ENCODE measurements at places on chromosomes 5 and 9.

GRCh38 chr5:127026166-127026565, 4.2 kb downstream of the MARCHF3 start:
- DNase-seq: no peak

DNA sequence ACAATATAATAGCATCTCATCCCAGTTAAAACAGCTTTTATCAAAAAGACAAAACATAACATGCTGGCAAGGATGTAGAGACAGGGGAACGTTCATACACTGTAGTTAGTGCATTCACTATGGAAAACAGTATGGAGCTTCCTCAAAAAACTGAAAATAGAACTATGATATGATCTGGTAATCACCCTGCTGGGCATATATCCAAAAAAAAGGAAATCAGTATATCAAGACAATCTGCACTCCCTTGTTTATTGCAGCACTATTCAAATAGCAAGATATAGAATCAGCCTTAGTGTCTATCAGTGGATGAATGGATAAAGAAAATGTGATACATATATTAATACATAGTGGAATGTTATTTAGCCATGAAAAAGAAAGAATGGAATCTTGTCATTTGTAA, 88.5 kb downstream of the PBX3 start:
- DNase-seq: no peak

GRCh38 chr9:129102791-129103594, 7.6 kb downstream of the CRAT start:
- DNase-seq: peak; percentile 68

GRCh38 chr5:111742177-111742994, 14.6 kb downstream of the NREP start:
- peak; percentile 87 for DNase-seq

GRCh38 chr9:79264041-79264440, 307.7 kb upstream of the TLE4 start:
- DNase-seq: peak; percentile 4

GRCh38 chr5:138138949-138139780, at the start of gene NME5:
TSS of gene NME5 (minus strand) at chr5:138139428. CDS start at chr5:138138780, 648 bp downstream.
- no peak for DNase-seq

DNA sequence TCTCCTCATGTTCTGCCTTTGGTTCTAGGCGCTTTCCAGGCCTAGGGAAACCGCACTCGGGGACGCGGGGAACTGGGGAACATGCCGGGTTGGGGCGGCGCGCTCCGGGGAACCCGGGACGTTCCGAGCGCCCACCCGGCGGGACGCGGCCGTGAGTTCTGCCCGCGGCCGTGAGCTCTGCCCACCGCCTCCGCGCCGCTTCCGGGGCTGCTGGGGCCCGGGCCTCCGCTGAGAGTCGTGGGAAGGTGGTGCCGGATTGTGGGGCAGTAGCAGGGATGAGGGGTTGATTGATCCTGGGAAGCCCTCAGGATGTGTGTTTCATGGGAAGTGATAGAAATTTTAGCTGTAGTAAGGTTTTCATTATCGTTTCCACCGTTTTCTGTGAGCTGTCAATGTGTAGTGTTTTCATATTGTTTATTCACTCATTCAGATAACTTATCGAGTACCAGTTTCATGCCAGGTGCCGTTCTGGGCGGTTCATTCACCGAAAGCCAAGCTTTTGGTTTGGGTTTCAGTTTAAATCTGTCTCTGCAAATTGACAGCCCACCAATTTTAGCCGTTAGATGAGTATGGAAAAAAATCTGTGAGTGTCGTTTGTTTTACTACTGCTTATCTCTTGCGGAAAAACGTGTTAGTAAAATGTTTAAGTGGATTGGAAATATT, 657 bp downstream of the MTRR start:
- DNase-seq: peak; percentile 69

GRCh38 chr5:41918105-41918504, 7.0 kb upstream of the FBXO4 start:
- DNase-seq: no peak

DNA sequence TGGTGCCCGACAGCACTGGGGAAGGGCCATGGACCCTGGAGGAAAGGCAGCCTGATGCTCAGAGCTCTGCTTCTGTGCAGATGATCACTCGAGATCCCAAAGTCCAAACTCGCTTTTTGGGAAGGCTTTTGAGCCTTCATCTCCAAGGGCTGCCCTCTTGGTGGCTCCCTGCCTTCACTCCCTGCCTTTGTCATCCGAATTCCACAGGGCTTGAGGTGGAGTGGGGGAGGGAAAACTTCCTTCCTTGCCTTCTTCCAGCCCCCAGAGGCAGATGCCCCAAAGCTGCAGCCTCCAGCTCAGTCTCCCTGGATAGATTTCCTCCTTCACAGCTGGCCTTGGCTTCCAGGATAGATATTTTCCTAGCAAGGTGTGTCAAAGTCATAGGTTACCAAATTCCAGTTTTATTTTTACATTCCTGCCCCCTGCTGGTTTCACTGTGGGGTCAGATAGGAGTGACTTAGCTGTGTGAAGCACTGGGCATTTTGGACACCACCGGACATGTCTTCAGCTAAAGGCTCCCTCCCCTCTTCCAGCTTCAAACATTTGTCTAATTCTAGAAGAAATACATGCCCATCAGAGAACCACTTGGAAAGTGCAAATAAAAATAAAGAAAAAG, 268.2 kb downstream of the HSPA4 start:
- no peak for DNase-seq

- no peak for DNase-seq
Observed at GRCh38 chr5:40594811-40595210, 84.9 kb upstream of the PTGER4 start.

DNA sequence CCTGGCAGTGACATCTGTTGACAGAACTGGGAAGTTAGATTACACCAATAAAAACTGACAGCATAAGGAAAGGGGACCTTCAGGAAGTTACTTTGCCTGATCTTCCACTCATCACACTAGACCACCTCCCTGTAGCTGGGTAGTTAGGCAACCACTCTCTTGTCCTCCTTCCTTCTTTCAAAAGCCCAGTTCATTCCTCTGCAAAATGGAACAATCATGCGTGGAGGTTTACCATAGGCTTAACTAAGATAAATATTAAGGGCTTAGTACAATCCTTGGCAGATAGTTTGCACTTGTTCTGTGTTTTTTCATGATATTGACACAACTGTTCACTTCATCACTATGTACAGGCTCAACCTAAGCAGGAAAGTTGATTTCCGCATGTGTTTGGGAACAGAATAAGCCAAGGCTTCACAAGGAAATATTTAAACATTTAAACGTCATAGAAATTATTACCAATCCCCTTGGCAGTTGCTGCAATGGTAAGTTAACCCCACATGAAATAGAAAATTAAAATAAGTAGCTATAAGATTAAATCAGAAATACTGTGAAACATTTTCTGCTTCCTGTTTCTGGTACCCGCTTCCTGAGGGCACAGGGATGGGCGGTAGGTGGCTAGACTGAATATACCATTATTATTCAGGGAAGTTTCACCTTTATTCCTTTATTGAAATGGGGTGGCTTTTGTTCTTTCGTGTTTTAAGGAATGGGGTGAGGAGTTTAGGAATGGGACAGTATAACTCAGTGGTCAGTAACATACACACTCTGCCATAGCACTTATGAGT, 9.9 kb upstream of the PTGER4 start:
- no peak for DNase-seq

DNA sequence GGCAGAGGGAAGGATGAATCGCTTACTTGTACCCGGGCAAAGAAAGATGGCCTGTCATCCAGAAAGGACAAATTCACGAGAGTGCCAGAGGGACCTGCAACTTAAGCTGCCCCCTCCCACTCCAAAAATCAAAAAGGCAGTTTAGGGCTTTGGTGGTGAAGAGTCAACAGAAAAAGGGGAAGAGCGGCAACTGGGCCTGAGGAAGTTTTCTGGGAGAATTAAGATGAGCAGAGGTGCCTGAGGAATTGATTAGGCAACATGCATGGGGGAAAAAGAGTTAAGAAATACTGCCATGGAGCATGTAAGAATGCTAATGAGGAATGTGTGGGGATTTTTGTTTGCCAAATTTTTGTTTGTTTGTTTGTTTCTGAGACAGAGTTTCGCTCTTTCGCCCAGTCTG, 1.8 kb upstream of the ACTL7B start:
- no peak for DNase-seq

- peak; percentile 88 for DNase-seq
Observed at GRCh38 chr5:109865637-109866036, 175.9 kb downstream of the MAN2A1 start.

DNA sequence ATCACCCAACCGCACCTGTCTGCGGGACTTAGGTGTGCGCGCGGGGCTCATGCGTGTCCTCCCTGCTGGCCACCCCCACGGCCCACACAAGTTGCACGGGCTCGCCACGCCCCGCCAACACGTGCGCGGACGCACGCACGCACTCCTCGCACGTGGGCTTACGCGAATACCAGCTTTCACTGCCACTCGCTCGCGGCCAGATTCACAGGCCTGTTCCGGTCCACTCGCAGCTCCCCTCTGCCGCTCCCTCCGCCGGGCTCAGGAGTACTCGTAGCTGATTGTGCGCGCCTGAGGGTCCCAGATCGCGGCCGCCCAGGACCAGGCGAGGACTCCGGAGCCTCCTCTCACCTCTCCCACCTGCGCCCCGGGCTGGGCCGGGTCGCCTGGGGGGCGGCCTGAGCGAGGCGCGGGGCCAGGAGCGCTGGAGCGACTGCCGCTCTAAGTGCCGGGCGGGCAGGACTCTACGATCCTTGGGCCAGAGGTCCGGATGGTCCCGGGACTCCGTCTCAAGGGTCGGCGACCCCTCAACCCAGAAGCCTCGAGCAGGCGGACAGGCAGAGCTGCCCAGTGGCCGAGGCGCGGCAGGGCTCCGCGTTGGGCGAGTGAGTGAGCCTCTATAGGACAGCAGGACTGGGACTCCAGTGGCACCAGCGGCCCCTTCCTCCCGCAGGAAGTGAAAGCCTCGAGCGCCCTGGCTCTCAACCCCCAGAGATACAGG, 3.4 kb downstream of the PCDHGC5 start:
- DNase-seq: no peak

- no peak for DNase-seq
Observed at GRCh38 chr5:5217371-5217770, 77.2 kb downstream of the ADAMTS16 start.

DNA sequence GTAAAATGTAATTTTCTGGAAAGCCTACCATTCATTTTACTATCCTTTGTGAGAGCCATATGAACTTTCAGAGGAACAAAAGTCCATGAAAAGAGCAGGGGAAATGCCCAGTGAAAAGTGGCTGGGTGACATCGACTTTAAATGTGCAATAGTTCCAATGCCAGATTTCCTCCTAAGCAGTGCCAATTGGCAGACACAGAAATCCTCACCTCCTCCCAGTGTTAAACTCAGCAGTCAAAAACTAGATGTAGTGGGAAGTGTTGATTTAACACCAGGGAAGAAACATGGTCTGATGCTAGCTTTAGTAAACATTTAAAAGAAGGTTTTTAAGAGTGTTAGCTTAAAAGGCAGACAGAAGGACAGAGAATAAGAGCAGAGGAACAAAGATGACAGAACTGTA, 2055.2 kb downstream of the MAT2B start:
- no peak for DNase-seq

GRCh38 chr9:92482329-92482728, at the start of gene ASPN:
TSS of gene ASPN (minus strand) at chr9:92482506.
- DNase-seq: peak; percentile 77

DNA sequence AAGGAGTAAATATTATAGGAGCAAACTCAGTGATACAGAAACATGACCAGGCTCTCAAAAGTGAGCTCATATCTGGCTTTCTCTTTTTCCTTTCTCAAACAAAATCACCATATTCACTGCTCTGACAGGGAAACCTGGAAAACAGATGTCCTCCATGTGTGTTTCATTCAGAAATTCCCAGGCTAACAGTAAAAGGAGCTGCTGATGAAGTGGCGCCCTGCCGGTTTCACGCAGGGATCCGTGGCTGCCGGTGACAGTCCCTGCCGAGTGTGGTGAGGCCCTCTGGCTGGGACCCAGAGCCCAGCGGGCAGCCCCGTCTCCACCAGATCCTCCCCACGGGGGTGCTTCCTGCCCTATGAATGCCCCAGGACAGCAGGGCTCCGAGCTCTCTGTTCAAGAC, 208.1 kb downstream of the GNA14 start:
- DNase-seq: peak; percentile 64

DNA sequence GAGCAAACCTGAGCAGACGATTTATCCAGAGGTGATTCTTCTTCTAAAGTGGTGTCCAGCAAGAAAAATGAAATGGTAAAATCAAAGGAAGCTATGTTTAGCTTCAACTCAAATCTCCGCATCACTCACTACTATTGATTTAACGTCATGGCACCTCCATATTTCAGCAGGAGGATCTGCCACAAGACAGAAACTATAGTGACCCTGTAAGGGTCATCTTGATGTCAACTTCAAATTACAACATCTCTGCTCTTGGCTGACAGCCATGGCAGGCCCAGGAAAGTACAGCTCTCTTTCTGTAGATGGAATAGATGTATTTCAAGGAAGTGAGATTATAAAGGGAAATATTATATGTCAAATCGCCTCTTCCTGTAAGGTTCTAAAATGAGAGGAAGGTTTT, 10.1 kb upstream of the EFNA5 start:
- no peak for DNase-seq

- no peak for DNase-seq
Observed at GRCh38 chr9:14159440-14160216, 154.3 kb downstream of the NFIB start.

DNA sequence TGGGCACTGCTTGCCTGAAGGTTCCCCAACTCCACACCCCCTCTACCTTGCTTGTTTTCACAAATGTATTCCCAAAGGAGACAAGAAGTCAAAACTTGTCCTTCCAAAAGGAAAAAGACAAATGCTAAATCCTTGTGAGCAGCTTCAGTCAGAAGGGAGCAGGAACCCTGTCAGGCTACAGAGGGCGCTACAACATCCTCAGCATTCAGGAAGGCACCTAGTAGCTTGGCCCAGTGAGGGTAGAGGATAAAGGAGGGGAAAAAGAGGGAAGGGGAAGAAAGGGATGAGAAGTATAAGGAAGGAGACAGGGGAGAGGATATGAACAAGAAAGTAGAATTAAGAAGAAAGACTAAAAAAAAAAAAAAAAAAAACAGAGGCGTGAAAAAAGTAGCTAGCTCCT, 97.5 kb downstream of the MLLT3 start:
- DNase-seq: peak; percentile 9

- DNase-seq: no peak
Observed at GRCh38 chr5:51983161-51983560, 599.9 kb downstream of the ISL1 start.

DNA sequence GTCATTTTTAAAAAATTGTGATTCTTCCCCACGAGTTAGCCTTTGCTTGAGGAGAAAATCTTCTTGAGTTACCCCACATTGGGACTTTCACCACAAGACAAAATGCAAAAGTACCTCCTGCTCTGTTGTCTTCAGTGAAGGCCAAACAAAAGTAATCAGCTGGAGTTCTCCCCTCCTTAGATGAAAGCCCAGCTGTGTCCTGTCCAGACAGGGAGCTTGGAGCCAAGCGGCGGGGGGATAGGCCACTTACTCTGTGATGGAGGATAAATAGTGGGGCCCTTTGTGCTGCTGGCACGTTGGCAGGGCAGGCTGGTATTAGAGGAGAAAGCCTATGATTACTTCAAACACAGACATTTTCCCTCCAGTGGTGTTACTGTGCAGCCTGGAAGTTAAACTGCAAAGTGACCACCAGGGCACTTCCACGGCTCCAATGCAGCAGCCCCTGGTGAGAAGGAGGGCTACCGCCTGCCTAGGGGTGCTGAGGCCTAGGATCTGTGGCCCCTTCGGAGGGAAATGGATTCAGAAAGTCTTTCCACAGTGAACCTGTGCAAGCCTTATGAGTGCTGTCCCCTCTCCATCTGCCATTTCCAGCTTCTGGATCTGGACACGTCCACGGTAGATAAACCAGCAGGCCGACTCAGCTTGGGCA, 155.0 kb downstream of the TMEM167A start:
- DNase-seq: no peak

- peak; percentile 89 for DNase-seq
Observed at GRCh38 chr9:122261469-122261881, 3.2 kb downstream of the RBM18 start.

GRCh38 chr9:87324613-87325194, 173.0 kb upstream of the DAPK1 start:
- DNase-seq: peak; percentile 75
